ENCODE measurements at places on chromosomes 6 and 20.

DNA sequence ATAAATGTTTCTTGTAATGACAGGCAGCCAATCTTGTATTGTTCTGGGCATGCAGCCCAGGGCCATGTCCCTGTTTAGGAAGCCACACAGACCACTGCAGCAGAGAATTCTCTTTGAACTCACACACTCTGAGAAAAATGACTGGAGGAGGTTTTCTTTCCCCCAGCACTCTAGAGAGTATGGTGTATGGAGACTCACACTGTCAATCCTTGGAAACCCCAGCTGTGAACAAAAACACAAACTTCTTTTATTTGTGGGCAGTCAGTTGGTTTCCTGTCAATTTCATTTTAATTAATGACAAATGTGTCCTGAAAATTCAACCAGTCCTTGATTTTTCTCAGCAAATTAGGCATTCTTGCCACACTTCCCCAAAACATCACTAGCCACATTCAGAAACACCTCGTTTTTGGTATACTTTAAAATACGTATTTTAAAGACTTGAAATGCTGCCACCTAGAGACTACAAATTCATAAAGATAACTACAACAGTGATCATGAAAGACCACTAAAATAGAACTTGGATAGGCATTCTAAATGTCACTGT lies 52.9 kb upstream of the UFL1 start:
- no peak for DNase-seq

DNA sequence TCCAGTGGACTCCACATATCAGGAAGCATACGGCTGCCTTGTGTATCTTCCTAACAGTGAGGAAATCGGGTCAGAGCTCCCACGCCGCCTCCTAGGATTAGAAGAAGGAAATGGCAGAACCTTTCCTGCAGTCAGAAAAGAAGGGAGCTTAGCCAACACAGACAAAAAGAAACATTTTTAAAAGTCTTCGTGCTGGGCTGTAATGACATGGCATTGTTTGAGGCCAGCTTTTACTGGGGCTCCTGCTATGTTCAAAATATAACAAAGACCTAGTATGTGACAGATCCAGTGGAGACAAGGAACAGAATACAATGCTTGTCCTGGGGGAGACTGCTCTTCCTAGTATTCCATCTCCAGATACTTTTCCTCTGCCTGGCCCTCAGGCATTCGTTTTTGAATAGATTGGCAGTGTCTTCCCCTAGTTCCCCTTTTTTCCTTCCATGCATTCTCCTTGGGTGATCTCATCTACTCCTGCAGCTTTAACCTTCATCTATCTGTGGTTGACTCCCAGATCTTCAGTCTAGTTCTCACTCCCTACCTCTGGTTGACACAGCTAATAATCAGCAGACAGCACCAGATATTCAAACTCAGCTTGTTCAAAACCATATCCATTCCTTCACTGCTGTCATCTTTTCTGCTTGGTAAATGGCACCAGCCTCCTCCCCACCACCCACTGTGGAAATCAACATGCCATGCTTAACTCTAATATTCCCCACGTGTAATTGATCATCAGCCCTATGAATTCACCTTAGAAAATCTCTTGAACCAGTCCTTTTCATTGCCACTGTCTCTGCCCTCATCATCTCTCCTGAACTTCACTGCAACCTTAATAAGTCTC lies 94.5 kb upstream of the VSTM2L start:
- no peak for DNase-seq

GRCh38 chr6:106856227-106856874 lies 118.2 kb downstream of the CD24 start:
- no peak for DNase-seq

GRCh38 chr20:35702824-35703695 lies 3.9 kb downstream of the ROMO1 start:
- no peak for DNase-seq

DNA sequence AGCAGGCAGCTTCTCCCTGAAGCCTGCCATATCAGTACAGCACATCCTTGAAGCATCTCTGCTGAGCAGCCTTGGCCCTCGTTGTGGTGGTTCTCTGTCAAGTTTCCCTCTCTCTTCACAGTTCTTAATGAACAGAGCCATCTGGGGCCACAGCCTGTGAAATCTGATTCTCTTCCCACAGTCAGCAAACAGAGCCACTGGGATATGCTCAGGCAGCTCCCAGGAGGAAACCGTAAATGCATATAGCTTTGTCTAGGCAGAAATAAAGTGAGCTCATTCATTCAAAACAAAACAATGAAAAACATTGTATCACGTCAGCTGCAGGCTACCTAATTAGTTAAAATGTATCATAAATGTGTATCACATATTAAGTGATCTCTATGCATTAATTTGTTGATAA lies 80.3 kb downstream of the TBC1D7 start:
- no peak for DNase-seq

- DNase-seq = peak; percentile 60
Measured at GRCh38 chr20:50588034-50588736, 78.0 kb downstream of the PTPN1 start.

- no peak for DNase-seq
Measured at GRCh38 chr20:42609618-42610017, 580.1 kb downstream of the PTPRT start.

DNA sequence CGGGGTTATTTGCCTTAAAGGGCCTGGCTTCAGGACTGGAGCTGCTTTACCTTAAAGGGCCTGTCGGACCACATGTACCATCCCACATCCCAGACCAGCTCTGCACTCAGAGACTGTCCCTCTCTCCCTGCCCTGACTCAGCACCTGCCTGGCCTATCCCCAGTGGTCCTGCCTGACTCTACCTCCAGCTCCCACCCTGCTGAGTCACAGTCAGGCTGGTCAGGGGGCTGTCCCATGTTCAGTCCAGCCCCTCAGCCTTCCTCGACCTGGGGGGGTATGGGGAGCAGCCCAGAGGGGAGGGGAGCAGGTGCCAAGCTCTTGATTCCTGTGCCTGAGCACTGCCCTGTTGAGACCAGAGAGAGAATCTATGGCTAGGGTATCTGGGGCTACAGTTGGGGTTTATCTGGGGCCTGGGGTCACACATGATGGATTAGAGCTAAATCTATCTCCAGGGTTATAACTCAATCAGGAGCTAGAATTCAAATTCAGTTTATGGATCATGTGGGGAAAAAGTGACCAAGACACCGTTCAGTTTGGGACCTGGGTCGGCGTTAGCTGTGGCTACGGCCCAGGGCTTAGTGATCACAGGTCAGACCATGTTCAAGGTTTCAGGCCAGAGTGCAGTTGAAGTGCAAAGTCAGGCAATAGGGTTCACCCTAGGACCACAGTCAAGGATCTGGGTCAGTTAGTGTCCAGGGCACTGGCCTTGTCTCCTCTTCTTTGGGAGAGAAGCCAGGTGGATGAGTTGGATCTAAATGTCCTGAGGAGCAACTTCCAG lies 9.4 kb upstream of the TRIB3 start:
- DNase-seq = no peak

- no peak for DNase-seq
Measured at GRCh38 chr6:148508401-148509041, 165.9 kb downstream of the SASH1 start.

- DNase-seq = no peak
Measured at GRCh38 chr6:143676437-143677045, 1.2 kb upstream of the PHACTR2 start.

DNA sequence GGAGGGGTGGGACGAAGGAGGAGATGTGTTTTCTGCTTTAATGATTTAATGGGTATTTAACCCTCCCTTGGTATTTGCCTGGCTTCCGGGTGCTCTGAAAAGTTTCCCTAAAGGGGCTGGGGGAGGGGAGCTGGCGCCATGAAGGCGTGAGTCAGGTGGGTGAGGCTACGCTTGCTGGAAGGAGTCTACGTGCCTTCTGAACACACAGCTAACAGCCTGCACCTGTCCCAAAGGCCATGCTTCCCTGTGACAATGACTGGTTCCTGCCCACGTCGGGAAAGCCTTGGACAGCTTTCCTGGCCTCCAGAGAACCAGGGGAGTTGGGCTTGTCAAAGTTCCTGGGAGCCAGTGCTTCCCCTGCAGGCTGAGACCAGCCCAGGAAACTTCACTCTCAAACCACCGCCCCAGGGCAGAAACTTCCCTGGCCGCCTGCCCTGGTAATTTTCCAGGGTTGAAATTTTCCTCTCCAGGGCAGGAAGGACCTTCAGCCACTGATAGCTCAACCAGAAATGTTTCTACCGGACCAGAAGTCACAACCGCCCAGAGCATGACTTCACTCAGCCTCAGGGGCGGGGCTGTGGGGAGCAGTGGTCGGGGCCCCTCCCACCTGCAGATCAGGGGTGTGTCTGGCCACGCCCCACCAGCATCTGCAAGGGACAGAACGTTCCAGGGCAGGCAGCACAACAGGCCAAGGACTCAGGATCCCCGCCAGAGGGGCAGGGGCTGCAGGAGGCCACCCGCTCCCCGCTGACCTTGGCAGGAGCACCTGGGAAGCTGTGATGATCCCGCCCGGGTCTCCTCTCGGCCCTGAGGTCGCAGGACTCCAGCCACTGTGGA lies 18.6 kb upstream of the SLCO4A1 start:
- DNase-seq = peak; percentile 63

- DNase-seq = no peak
Measured at GRCh38 chr20:51560550-51561307, 18.2 kb upstream of the NFATC2 start.

- DNase-seq = no peak
Measured at GRCh38 chr20:10177326-10177725, 41.3 kb upstream of the SNAP25 start.

DNA sequence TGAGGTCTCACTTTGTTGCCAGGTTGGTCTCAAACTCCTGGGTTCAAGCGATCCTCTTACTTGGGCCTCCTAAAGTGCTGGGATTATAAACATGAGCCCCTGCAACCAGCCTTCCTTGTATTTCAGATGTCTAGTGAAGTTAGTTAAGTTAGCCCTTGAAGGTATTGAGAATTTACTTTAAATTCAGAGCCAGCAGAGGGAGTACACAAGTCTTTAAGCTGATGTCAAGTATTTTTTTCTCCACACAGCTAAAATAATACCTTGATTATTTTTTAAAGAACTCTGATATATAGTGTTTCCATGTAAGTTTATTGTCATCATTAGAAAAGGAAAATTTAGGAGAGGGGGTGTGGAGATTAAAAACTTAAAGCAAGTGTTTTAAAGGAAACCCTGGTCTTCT lies 9.8 kb downstream of the FOXO3 start:
- DNase-seq = no peak

GRCh38 chr20:47509685-47510084 lies 8.0 kb downstream of the NCOA3 start:
- DNase-seq = no peak

DNA sequence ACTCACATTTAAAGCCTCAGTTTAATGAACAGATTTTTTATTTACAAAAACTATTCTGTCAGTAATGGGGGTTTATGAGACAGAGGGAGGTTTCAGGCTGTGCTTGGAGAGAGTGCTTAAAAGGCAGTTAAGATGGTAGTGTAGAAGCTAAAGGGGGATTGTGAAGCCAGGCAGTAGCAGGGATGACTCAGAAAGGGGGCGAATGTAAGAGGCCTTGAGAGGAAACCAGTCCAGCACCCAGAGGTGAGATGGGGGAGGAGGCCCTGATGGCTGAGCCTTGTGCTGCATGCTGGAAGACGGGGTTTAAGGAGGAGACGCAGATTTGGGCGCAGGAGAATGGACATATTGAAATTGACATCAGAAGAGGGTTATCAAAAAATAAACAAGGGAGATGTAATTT lies 6.6 kb upstream of the SERPINB9 start:
- no peak for DNase-seq

DNA sequence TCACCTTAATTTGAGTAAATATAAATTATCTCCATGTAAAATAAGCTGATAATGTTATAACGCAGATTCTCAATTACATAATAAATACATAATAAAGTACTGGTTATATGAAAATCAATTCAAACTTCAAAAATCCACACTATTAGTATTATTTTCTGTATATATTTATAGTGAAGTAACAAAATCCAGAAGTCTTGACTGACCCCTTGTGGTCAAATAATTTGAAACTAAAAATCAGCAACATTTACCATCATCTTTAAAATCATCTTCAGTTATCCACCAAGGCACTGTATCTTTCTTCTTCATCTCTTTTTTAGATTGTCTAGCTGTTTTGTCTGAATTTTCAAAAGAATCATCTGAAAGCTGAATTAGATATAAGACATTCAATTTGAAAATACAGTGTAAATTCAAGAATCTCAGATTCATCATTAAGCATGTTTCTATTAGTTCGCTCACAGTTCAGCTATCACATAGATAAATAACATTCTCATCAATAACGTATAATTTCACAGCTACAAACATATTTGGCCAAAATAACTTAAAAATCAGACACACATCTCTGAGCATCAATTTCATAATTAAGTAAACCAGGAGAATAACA lies 6.5 kb downstream of the CEP162 start:
- DNase-seq = no peak

Data from stimulated activated CD4-positive, alpha-beta T cell treated with anti-CD3 and anti-CD28 coated beads, Interleukin-1b, Interleukin-23, amount 100 ng/mL, for 1 hour (primary cell).